ENCODE measurements at places on chromosomes 3 and 15. TPM values are rescaled to one million over a fixed set of nuclear protein-coding genes. Genes with fewer than 3 reads are reported as not detected.

DNA sequence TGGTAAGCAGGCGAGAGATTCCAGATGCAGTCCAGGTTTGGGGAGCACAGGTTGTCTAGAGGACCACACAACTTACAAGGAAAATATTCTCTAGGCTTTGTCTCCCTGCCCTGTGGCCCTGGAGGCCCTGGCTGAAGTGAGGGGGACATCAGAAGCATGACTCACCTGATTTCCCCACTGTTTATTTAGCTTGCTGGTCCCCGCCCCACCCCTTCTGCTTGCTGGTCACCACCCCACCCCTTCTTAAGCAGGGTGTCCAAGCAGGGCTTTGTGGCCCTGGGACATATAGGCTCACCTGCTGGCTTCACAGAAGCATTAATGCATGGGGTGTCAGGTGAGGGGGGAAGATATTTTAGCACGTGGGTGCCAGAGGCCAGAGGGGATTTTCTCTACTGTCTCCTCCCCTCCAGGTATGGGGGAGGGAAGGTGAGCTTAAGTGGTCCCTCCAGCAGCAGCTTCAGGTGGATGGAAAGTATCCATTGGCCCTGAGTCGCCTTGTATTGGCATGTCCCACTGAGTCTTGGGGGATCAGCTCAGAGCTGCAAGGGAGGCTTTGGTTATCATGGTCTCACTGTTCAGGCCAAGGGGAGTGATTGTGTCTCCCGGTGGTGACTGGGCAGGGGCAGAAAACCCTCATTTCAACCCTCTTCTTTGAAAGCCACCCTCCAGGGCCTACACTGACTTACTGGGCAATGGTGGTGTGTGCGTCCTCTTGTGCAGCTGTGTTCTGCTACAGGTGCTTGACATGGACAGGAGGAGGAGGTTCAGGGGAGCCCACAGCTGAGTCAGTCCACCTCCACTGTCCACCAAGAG is 49.8 kb downstream of the GASK1A start:
- no peak for DNase-seq

DNA sequence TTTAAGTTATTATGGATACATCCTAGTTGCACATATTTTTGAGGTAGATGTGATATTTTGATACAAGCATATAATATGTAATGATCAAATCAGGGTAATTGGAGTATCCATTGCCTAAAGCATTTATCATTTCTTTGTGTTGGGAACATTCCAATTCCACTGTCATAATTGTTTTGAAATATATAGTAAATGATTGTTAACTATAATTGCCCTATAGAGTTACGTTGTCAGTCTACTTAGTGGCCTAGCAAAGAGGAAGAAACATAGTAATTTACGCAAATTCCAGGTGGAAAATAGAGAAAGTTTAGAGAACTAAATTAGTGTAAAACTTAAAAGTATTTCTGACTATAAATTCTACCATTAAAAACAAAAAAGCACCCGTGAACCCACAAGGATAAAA is 24.9 kb downstream of the NXPE3 start:
- no peak for DNase-seq

DNA sequence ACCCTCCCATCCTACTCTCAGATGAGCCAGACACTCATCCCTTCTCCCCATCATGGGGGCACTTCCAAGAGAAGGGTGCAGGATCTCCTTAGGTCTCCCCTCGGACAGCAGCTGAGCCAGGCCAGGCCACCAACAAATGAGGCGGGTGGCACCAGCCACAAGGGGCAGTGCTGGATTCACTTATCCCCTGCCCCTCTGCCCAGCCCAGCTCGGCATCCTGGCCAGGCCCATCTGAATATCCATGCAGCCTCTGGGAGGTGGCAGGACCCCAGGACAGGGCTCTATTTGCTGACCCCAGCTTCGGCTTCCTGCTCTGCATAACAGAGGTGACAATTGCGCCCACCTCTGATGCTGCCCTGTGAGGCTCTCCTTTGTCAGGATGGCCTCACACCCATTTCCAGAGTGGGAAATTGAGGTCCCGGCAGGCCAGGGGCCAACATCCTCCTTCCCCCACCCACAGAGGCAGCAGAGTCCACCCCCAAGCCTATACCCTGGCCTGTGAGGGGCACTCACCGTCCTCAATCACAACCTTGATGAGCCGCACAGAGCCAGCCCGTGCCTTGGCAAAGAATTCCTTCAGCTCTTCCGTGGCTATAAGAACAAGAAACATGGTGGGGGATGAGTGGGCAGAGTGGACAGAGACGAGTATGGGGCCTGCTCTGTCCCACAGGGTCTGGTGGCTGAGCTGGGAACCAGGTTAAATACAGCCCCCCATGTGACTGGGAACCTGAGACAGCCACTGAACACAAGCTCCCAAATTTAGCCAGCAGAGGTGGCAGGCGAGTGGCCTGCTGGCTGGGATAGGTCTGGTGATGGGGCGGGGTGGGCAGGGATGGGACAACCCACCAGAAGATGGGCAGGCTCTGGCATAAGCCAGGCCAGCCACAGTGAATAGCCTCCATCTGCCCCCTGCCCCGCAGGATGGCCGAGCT is 4.2 kb downstream of the TWF2 start:
- DNase-seq, result no peak

DNA sequence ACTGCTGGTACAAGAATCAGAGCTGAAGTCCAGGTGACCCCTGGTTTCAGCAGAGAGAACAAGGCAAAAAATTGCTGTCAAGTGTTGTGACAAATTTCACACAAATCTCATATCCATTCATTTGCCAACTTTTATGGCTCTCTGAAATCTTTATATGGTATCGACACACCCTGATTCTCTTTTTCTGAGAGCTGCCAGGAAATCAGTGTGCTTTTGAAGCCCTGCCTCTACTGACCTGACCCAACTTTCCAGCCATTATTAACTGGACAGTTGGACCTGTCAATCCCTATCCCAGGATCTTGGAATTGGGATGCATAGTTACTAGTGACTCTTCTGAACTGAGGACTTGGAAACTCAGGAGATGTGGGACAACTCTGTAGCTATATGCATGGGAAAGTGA is 288.2 kb upstream of the GADL1 start:
- no peak for DNase-seq

DNA sequence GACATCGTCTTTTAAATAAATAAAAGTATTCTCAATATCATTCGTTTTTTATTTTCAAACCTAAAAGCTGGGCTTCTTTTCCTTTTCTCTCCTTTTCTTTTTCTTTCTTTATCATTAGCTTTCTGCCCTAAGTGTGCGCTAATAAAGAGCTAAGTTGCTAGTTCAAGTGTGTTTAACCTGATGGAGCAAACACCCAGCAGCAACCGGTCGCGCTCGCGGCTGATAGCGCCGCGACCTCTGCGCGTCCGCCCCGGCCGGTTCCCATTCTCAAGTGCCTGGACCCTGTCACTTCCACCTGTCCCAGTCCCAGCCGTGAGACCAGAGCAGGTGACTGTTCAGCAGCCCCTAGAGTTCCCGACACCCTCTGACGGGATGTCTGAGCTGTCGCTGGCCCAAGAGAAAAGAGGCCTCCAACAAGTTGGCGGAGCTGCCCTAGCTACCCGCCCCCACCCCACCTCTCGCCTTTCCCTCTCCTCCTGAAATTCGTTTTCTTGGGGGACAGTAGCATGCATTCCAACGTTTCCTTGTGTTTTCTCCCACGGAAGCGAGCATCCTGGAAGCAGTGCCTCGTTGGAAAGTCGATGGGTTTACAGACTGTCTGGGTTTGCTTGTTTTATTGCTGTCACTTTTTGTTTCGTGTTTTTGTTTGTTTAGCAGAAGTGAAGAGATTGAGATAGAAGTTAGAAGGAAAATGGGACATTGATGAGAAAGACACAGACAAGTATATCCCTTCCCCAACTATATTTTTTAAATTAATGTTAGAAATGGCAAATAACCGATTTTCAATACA is 3.1 kb upstream of the MECOM start:
- DNase-seq, result no peak

Gene NME9
- total RNA-seq, result 1.3 TPM

Data from breast epithelium (tissue), 4 donors.